ENCODE measurements at places on chromosomes 4 and X. TPM values are rescaled to one million over a fixed set of nuclear protein-coding genes. Genes with fewer than 3 reads are reported as not detected.

The ZCCHC4 gene
- 8.7 TPM for total RNA-seq

The BEX4 gene
- total RNA-seq: 50.8 TPM

The RNF150 gene
- 68.0 TPM for total RNA-seq

The RAB40A gene
- total RNA-seq: not detected

The ANKRD50 gene
- total RNA-seq: 5.5 TPM

The BEX5 gene
- total RNA-seq: 0.99 TPM

The MAGEA4 gene
- total RNA-seq: not detected

The WAS gene
- 2.3 TPM for total RNA-seq

The NHS gene
- 1.0 TPM for total RNA-seq

The MAGEC1 gene
- not detected for total RNA-seq
